ENCODE measurements at places on chromosomes 6 and 20. TPM values are rescaled to one million over a fixed set of nuclear protein-coding genes. Genes with fewer than 3 reads are reported as not detected.

The MRPS26 gene
- 99.2 TPM for polyA plus RNA-seq

The NR2E1 gene
- polyA plus RNA-seq: not detected

The ANKRD66 gene
- not detected for polyA plus RNA-seq

The ADGRF1 gene
- not detected for polyA plus RNA-seq

All from H1 (cell line).